Natural killer cell (primary cell): ENCODE measurements at places on chromosomes 12 and 14. TPM values are rescaled to one million over a fixed set of nuclear protein-coding genes. Genes with fewer than 3 reads are reported as not detected.

DNA sequence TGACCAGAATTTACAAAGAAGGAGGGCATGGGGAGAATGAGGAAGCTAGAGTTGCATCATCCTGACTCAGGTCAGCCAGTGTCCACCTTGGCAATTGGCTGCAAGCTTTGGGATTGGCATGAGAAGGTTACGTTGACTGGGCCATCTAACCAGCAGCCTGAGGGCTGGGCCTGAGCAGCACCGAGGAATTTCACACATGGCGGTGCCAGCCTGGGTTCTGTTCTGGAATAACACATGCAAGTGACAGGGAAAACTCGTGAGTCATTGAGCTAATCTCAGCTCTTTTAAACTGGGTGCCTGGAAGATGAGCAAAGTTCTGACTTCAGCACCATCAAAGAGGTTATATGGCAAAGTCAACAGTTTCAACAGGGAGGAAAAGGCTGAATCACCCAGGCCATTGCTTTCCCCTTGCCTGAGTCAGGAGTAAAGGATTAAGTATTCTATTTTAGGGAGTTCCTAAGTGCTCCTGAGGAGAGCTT is 543.2 kb upstream of the TBX3 start:
- H3K36me3 ChIP-seq, result no peaks in the 10 kb centered on the region
- no peak for DNase-seq
- H3K4me1 ChIP-seq, result no peaks in the 10 kb centered on the region
- no peak overlapping the region for H3K4me3 ChIP-seq

GRCh38 chr14:74964787-74965485 is 9.5 kb upstream of the PGF start:
- peaks cover 11% of the 10 kb centered on the region for H3K4me1 ChIP-seq
- no peaks in the 10 kb centered on the region for H3K36me3 ChIP-seq
- H3K27ac ChIP-seq, result no peak overlapping the region

DNA sequence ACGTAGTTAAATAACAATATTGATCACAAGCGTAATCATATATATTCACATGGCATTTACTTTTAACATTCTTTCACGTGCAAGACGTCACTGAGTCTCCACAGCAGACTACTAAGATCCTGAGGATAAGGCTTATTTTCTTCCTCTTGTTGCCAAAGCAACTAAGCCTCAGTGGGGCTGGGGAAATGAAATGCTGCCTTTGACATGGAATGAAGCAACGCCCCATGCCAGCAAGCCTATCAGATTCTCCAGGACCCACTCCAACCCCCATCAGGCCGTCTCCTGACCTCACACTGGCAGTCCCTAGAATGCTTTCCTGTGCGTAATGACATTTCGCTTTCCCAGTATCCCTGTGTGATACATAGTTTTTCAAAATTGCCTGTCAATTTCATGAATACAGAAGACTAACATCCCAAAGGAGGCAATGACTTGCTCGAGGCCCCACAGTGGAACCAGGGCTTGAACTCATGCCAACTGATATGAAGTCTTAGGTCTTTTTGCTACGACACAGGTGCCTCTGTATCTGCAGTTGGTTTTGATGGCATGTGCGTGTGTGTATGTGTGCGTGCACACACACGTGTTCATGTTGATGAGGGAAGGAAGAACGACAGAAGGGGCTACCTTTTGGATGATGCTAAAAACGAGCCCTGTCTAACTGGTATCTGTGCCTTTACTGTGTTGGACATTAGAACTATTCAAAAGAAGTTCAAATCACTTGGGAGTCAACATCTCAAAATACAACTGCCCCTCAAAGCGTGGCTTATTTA is 239.1 kb downstream of the VRK1 start:
- H3K27ac ChIP-seq, result no peak overlapping the region
- no peak overlapping the region for H3K4me3 ChIP-seq
- peaks cover 4% of the 10 kb centered on the region for H3K27me3 ChIP-seq

Gene PLEKHG7
- 0.16 TPM for total RNA-seq
